ENCODE measurements at places on chromosomes 2 and 18.

DNA sequence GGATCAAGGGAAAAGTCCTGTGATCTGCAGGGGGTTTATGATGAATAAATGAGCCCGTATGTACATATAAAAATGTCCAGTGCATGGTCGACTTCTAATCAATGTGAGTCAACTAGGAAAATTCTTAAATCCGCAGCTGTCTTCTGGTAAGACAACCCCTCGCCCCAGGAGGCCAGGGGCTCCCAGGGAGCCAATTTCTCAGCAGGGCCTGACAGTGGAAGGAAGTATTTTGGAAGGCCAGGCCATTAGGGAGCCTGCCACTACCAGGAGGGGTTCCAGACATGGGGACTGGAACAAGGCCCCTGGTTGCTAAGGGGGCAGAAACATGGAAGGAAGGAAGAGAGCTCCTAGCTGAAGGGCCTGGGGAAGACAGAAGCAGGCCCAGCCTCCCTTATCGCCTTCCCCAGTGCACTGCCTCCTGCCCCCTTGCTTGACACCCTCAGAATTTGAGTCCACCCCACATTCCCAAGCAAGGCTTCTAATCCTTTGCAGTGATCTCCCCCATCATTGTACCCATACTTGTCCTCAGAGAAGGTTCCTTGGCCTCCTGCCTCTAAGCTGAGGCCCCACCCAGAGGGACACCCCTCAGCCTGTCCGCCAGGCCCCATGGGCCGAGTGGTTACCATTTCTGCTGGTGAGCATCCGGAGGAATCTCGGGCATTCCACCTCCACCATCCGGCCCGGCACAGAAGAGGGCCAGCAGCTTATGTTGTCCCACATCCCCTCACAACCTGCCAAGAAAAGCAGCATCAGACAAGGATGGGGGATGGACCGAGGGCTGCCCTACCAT lies 45.9 kb downstream of the SCTR start:
- H3K4me1 ChIP-seq = peaks cover 5% of the 10 kb centered on the region
- H3K27ac ChIP-seq = no peak overlapping the region
- no peaks in the 10 kb centered on the region for H3K36me3 ChIP-seq
- DNase-seq = no peak
- H3K4me3 ChIP-seq = no peak overlapping the region

- H3K4me1 ChIP-seq = no peaks in the 10 kb centered on the region
- DNase-seq = no peak
- H3K27ac ChIP-seq = no peak overlapping the region
- H3K4me3 ChIP-seq = no peak overlapping the region
These were observed 18.2 kb downstream of the WDR35 start for GRCh38 chr2:19971691-19972090.

GRCh38 chr2:46267616-46268015 lies 29.6 kb upstream of the EPAS1 start:
- DNase-seq = no peak
- no peak overlapping the region for H3K4me3 ChIP-seq
- H3K36me3 ChIP-seq = no peaks in the 10 kb centered on the region
- no peaks in the 10 kb centered on the region for H3K4me1 ChIP-seq
- H3K27me3 ChIP-seq = no peaks in the 10 kb centered on the region
- peak overlapping the region; percentile 23 for H3K27ac ChIP-seq

DNA sequence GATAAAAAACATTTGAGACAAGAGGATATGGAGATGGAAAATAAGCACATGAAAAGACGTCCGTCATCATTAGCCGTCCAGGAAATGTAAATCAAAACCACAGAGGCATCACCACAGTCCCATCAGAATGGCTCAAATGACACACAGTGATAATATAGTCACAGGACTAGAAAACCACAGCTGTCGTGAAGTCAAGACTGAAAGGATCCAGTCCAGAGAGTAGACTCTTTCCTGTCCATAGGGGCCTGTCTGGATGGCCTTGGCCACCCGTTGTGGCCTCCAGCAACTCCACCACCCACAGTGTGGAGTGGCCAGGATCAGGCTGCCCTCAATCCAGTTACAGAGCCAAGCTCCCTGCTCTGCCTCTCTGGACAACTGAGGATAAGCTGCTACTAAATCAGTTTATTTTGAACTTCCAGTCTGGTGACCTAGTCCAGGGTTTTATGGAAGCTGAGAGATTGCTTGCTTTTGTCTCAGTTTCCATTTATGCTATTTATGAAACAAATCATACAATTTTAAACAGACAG lies 60.4 kb downstream of the RHOB start:
- H3K4me1 ChIP-seq = no peaks in the 10 kb centered on the region
- H3K27me3 ChIP-seq = no peaks in the 10 kb centered on the region
- H3K27ac ChIP-seq = peak overlapping the region; percentile 13
- DNase-seq = peak; percentile 40
- H3K36me3 ChIP-seq = no peaks in the 10 kb centered on the region
- no peak overlapping the region for H3K4me3 ChIP-seq

DNA sequence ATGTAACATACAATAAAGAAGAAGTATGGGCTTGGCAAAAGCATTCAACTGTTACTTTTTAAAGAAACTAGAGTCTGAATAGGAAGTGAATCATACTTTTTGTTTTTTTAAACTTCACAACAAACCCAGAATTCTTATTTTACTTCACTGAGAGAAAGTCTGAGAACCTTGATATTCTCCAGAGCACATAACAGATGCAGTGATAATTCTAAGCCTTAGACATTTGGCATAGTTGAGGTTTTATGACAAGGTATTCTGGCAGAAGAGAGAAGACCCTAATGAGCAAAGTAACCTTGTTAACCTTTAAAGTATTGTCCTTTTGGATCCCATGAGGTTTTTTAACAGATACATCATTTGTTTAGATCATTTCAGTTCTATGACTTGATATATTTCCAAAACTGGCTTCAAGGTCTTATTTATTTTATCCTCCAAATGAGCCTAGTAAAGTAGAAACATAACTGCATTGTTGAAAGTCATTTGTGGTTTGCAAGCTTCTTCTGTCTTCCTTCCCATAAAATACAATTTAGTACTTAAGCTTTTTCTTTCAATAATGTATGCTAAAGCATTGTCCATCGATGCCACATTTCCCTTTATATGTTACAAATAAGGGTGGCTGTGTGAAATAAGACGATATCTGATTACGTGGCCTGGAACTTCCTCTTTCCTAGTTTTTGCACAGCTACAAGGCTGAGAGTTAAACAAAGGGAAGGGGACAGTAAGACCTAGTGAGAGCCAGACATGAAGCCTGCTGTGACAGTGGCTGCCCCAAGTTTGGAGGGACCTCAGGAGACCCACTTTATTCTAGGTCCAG lies 86.1 kb upstream of the ITPRID2 start:
- H3K27me3 ChIP-seq = no peaks in the 10 kb centered on the region
- peaks cover 15% of the 10 kb centered on the region for H3K4me1 ChIP-seq
- H3K4me3 ChIP-seq = no peak overlapping the region
- H3K27ac ChIP-seq = no peak overlapping the region
